ENCODE measurements at places on chromosomes 7 and 10.
A peak's percentile ranks its signal among the peaks of the same experiment; 100 is the strongest.

DNA sequence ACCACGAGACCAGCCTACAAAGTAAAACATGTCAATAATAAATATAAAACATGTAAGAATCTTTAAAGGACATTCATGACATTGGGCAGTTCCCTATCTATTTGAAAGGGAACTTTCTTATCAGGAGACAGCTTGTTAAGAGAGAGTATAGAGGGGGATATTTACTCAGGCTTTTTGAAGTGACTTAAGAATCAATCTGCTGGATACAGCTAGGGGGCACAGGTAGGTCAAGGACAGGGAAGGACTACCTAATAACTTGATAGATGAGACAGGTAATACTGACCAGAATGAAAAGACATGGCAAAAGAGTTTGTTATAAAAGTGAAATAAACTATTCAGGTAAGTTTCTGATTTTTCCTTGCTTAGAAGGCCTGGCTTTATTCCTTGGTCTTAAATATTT, 21.8 kb upstream of the LRRD1 start:
- DNase-seq, result no peak

- DNase-seq, result no peak
Measured at GRCh38 chr10:33715303-33715975, 381.0 kb upstream of the NRP1 start.

- no peak for DNase-seq
Measured at GRCh38 chr7:139482662-139483466, 609 bp downstream of the KLRG2 start.

GRCh38 chr10:45410807-45411606, 37.0 kb downstream of the ALOX5 start:
- DNase-seq, result no peak

DNA sequence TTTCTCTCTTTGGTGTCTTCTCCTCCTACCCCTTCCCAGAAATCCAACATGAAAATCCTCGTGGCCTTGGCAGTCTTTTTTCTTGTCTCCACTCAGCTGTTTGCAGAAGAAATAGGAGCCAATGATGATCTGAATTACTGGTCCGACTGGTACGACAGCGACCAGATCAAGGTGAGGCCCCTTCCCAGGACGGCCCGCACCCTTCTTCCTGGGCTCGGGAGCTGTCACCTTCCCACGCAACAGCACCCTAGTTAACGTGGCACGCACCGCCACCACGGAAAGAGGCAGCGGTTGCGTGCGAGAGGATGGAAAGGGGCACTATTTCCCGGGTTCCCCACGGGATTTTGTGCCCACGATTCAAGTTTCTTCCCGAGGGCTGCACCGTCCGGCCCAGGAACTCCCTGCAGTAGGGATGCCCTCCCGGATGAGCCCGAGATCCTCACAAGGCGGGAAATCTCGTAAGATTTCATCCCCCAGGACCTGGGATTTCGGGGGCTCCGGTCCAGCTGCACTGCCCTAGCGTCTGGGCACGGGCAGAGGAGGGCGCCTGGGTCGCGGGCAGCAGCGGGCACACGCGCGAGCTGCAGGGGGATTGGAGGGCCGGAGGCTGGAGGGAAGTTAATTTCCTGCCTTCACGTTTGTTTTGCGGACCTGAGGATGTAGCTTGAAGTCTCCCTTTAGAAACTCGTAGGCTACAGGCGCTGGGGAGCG, 834 bp downstream of the TAC1 start:
- DNase-seq, result no peak

DNA sequence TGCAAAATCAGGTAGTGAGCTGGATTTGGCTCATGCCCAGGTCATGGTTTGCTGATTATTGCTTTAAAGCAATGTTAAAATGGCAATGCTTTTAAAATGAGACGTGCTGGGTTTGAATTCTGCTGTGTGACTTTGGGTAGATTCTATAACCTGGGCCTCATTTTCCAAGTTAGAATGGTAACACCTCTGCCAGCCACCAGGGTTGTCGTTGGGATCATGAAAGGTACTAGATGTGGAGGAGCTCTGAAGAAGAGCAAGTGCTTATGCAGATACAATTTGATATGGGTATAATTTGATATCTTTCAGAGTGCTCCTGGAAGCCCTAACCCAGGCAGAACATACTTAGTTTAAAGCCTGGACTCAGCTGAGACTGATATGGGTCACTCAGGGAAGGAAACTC, 60.0 kb downstream of the EVX1 start:
- no peak for DNase-seq

DNA sequence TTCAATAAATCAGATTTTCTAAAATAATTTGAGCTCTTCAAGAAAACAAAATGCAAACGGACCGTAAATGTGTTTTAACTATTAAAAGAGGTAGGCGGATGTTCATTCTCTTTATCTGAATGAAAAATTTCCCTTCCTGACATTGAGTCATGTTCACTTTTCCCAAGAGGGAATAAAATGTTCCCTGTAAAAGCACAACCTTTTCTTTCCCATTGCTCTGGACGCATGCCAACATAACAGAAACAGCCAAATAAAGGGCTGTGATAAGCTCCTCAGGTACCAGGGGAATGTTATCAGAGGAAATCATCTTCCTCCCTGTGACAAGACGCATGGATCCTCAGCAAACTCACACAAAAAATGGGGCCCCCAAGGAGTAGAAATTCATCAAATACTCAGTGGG, 251.8 kb downstream of the MTERF1 start:
- DNase-seq, result no peak

DNA sequence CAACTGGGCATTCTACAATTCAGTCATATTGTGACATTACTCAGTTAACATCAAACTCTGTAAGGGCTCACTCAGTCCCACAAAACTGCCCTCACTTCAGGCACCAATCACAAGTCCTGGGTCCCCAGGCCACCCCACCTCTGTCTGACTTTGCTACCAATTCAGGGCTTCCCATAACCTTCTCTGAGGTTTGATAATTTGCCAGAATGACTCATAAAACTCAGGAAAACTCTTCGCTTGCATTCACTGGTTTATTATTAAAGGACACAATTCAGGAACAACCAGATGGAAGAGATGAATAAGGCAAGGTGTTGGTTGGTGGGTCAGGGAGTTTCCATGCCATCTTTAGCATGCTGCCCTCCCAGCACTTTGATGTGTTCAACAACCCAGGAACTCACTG, 41.3 kb downstream of the AVL9 start:
- DNase-seq, result peak; percentile 44

GRCh38 chr7:24978843-24979469, 1.0 kb downstream of the OSBPL3 start:
- DNase-seq, result no peak

- no peak for DNase-seq
Measured at GRCh38 chr10:133358162-133358924, 524 bp upstream of the FUOM start.

GRCh38 chr7:99209781-99210180, 1.9 kb upstream of the KPNA7 start:
- no peak for DNase-seq

DNA sequence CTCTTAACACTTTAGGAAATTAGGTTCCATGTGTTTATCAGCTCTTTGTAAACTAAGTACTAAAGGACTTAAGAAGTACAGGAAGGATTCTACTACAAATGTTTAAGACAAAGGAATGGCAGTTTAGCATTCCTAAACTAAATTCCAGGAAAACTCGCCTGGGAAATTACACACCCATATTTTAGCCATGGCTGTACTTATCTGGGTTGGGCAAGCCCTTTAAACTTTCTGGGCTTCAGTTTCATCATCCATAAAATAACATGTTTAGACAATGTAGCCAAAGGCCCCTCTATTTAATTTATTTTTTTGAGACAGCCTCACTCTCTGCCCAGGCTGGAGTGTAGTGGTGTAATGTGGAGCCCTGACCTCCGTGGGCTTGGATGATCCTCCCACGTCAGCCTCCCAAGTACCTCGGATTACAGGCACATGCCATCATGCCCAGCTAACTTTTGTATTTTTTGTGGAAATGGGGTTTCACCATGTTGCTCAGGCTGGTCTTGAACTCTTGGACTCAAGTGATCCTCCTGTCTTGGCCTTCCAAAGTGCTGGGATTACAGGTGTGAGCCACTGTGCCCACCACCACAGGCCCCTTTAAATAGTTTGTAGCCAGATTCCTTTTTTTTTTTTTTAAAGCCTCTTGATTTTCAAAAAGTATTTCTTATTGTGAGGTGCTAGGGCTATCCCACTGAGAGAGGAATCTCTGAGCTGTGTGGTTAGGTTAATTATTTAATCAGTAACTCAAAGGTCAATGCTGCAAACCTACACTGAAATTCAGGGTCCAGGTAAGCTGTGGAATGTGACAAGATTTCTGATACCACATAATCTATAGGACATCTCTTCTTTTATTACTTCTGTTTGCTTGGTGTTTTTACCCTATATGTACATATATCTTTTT, 32.1 kb downstream of the TMEM60 start:
- DNase-seq, result no peak

GRCh38 chr10:35643151-35644049, 1.3 kb upstream of the FZD8 start:
- DNase-seq, result peak; percentile 57

DNA sequence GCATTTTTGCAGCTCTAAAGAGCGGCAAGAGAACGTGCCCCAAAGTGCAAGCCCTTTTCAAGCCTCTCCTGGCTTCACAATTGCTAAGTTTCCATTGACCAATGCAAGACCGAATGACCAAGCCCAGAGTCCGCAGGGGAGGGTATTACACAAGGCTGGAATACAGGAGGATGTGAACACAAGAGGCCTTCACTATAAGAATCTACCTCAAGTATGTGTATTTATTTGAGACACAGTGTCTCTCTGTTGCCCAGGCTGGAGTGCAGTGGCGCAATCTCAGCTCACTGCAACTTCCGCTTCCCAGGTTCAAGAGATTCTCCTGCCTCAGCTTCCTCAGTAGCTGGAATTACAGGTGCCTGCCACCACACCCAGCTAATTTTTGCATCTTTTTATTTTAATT, 22.2 kb upstream of the TPST1 start:
- no peak for DNase-seq

DNA sequence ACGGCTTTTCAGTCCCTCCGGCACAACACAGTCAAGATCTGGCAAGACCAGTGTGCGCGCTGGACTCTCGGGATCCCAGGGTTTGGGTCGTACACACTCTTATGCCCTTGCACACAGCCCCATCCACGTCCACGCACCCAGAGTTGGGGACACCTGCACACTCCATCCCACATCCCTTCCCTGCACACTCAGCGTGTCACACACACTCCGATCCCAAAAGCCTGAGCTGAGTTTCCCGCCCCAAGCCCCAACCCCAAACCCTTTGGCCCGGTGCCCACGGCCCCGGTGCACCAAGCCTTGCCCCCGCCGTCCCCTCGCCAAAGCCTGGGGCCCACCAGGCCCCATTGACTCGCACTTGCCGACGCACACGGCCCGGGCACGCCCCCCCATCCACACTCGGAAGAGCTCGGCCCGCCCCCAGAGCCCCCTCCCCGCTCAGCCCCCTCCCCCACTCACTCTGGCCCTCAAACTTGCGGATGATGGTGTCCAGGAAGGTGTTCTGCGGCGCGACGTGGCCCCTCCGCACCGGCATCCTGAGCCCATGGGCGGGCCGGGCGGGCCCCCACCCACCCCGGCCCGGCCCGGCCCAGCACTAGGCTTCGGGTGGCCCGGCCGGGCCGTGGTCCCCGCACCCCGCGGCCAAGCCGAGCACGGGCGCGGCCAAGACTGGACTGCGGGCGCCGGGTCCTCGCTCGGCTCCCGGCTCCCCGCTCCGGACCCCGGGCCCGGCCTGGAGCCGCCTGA, 567 bp downstream of the KCNH2 start:
- DNase-seq, result no peak

DNA sequence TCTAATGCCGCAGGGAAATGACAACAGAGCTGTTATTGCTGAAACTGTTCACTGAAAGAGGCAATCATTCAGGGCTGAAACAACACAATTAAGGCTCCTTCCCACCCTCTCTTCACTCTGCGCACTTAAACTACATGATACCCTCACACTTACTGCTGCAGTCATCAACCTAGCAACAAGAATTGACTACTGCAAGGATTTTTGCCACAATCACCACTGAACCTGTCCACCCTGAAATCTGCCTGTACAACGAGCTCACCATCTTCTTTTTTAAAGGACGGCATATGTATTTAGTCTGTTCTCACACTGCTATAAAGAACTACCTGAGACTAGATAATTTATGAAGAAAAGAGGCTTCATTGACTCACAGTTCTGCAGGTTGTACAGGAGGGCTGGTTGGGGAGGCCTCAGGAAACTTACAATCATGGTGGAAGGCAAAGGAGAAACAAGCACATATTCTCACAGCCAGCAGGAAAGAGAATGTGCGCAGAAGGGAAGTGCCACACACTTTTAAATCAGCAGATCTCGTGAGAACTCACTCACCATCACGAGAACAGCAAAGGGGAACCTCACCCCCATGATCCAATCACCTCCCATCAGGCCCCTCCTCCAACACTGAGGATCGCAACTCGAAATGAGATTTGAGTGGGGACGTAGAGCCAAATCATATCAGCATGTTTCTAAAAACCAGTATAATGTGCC, 131.7 kb downstream of the SORCS1 start:
- no peak for DNase-seq

- no peak for DNase-seq
Measured at GRCh38 chr7:46880508-46881196, 701.3 kb downstream of the TNS3 start.

DNA sequence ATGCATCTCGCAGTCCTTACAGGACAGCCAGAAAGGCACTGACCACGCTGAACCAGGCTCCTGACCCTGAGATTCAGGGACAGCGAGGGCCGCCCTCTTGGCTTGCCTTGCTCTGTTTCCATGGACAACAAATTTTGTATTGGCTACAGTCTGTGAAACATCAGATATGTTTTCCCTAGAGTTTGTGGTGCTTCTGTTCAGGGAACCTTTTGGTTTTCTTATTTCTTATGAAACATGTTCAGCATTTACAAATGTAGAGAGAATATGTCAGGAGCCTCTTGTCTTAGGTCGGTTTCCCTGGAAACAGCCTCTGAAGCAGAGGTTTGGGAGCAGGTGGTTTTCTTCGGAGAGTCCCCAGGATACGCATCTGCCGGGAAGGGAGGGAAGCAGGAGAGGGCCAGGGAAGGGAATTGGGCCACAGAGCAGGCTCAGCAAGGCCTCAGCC, 260.1 kb downstream of the CCDC3 start:
- DNase-seq, result no peak

DNA sequence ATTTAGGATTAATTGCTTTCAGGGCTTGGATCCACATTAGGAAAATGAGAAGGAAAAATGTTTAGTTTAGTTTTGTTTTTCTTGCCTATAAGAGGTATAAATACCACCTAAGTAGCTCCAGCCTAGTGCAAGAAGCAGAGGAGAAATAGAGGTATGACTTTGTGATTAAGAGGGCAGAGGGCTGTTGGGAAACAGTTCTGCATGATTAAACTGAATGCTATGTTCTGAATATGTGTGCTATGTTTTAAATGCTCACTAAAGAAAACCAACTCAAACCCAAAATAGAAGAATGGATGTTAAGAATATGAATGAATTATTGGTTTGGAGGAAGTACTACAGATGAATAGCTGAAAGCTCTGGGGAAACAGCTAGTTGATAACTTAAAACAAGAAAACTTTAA, 7.6 kb downstream of the CALCR start:
- DNase-seq, result no peak

All from stromal cell of bone marrow (primary cell).